Stimulated activated CD8-positive, alpha-beta memory T cell treated with anti-CD3 and anti-CD28 coated beads, Interleukin-7, amount 100 ng/mL, for 1 hour (primary cell): ENCODE measurements at places on chromosomes 2 and 18.
A peak's percentile ranks its signal among the peaks of the same experiment; 100 is the strongest.

- no peak for DNase-seq
Observed at GRCh38 chr2:23042216-23042906, 342.6 kb upstream of the KLHL29 start.

- no peak for DNase-seq
Observed at GRCh38 chr2:120400551-120400950, 54.6 kb downstream of the INHBB start.

DNA sequence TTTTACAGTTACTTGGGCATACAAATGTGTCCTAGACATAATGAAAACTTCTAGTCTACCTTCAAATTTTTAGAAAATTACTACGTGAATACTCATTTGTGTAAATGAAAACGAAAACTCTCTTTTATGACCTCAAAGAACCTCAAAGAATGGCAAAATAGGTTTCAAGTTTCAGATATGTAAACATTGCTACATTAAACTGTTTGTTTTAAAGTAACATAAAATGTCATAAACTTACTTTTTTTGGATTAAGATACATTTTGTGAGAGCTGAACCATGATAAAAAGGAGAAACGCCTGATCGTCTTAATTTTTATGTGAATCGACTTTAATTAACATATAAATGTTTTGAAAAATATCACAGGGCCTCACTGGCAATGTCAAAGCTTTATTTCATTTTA is 91.4 kb downstream of the PPP1R1C start:
- no peak for DNase-seq

DNA sequence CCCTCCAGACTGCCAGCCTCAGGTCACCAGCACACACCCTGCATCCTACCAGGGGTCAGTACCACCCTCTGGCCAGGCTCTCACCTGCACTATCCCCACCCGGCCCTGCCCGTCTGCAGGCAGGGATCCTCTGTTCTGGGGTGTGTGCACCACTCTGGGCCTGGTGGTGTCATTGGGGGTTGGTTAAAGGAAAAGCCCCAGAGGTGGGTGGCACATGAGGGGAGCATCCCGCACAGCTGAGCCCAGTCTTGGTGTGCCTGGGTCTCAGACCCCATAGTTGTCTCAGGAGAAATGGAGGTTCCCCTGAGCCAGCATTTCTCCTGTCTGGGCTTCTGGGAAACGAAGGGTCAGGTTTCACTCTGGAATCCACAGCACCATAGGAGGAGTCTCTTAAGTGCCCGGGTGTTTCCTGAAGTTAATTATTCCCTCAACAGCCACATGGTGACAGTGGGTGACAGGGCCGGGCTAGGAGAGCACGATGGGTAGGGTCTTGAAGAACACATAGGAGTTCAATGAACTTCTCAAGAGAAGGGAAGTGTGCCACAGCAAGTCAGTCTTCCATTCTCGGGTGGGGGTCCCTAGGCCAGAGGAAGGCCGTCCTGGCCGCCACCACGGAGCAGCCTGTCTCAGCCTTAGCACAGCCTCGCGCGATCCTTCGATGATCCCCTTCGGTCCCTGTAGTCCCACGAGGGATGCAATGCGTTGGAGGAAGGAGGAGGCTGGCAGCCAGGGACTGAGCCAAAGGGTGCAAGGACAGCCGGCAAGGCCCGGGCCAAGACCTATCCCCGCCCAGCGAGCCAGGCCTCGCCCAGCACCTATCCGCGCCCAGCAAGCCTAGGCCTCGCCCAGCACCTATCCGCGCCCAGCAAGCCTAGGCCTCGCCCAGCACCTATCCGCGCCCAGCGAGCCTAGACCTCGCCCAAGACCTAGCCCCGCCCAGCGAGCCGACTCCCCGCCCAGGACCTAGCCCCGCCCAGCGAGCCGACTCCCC is 1.1 kb upstream of the FARP2 start:
- DNase-seq: peak; percentile 23

DNA sequence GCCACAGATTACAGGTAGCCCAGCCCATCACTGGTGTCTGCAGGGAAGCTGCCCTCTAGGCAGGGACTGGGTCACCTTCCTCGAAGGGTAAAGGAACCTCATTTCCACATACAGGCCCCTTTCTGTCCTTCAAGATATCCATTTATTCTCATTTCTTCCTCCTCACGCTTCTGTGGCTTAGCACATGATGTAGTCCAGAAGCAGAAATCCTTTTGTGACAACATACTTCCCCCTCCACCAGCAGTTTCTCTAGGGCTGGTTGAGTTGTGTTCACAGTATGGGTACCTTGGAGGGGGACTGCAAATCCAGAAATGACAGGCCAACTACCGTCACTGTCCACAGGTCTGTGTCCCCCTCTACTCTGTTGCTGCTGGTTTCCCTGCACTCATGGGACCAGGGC is 364.9 kb downstream of the ANAPC1 start:
- no peak for DNase-seq
